ENCODE measurements at places on chromosomes 6 and 20.

GRCh38 chr20:31663838-31664695 is 26.4 kb downstream of the COX4I2 start:
- peak; percentile 71 for DNase-seq

- DNase-seq: no peak
Measured at GRCh38 chr6:22082218-22082617, 214.6 kb downstream of the PRL start.

DNA sequence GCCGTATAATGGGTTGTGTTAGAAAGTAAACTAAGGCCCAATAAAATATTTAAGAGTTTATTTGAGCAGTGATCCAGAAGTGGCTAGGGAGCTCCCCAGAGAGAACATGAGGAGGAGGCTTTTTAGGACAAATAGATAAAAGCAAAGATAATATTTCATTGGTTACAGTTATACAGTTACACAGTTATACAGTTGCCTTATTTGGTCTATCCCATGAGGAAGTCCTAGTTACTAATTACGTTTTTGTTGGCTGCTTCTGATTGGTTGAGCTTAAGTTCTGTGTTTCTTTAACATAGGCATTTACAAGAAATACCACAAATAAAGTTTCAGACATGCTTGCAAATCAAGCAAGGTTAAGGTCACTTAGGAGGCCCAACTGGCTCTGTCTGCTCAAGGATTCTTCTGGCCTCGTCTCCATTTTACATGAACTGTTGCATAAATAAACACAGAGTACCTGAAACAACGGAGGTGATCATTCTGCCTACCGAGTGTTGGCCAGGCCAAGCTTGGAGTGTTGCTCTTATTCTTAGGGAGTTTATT is 7.0 kb downstream of the UBD start:
- DNase-seq: no peak

- DNase-seq: no peak
Measured at GRCh38 chr6:1188199-1188598, 123.7 kb upstream of the FOXQ1 start.
